Lung (tissue), 17 donors: ENCODE measurements at places on chromosomes 12 and 14. TPM values are rescaled to one million over a fixed set of nuclear protein-coding genes. Genes with fewer than 3 reads are reported as not detected.

The VASH1 gene
- total RNA-seq = 25.4 TPM

The KRT8 gene
- 150 TPM for total RNA-seq

The PRPH gene
- total RNA-seq = 2.7 TPM

- no peak overlapping the region for H3K4me3 ChIP-seq
- H3K27me3 ChIP-seq = no peaks in the 10 kb centered on the region
- no peak overlapping the region for H3K27ac ChIP-seq
- no peak for DNase-seq
- H3K36me3 ChIP-seq = peaks cover 6% of the 10 kb centered on the region
Observed at GRCh38 chr14:54775486-54776140, 127.0 kb downstream of the GCH1 start.

DNA sequence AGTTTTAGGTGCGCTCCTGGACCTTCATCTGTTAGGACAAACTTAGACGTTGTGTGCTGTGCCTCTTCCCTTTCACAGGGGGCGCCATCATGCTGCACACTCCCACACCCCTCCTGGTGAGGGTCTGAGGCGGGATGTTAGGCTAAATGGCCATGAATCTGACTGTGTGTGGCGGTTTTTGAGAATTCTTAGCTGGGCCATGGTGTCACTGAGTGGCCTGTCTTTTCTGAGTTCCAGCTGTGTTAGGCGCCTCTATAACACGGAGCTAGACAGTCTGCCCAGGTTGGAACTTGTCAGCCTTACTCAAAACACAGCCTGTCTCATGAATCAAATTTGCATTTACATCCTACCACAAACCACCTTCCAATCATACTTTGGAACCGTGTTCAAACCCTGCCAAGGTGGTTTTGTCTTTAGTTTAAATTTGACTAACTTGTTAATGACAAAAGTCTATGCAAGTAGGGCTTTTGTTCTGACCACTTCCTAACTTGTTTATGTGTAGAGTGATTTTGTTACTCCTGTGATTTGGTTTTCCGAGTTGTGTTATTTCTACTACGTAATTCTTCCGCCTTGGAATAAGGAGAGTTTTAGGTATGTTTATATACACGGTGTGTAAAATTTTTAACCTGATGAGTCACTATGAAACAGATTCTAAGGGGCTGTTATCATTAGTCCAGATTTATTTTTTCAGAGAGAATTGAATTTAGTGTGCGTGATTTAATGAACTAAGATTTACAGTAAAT, 19.6 kb downstream of the ACVR1B start:
- no peak overlapping the region for H3K4me3 ChIP-seq
- H3K36me3 ChIP-seq = peaks cover 6% of the 10 kb centered on the region
- H3K4me1 ChIP-seq = peaks cover 11% of the 10 kb centered on the region
- no peaks in the 10 kb centered on the region for H3K27me3 ChIP-seq
- DNase-seq = peak; percentile 51
- H3K27ac ChIP-seq = no peak overlapping the region

DNA sequence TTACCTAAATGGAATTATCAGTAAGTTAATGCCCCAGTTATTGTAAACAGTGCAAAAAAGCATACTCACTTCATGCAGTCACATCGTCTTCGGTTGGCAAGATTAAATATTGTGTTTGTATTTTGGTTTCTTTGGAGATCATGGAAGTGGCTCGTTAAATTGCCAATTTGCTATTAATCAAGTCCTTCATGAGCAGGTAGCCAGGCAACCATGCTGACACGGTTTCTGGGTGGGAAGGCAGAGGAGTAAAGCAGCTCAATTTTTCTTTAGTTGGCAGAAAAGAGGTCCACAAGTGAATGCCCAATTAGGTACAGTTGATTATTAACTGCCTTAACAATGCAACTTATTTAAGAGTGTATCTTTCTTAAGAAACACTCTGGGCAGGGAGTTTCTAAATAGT, 43.9 kb downstream of the PPP4R3A start:
- H3K4me3 ChIP-seq = no peak overlapping the region
- no peak for DNase-seq
- H3K36me3 ChIP-seq = peaks cover 55% of the 10 kb centered on the region

GRCh38 chr12:93441081-93441616, 598 bp downstream of the UBE2N start:
- H3K36me3 ChIP-seq = no peaks in the 10 kb centered on the region
- H3K4me3 ChIP-seq = peak overlapping the region; percentile 92
- H3K27ac ChIP-seq = peak overlapping the region; percentile 95
- no peaks in the 10 kb centered on the region for H3K27me3 ChIP-seq
- peak; percentile 58 for DNase-seq
